Smooth muscle cell of trachea (primary cell): ENCODE measurements at places on chromosomes 2 and 18. TPM values are rescaled to one million over a fixed set of nuclear protein-coding genes. Genes with fewer than 3 reads are reported as not detected.

FSHR gene
- total RNA-seq = not detected in 2 replicates

INHA gene
- total RNA-seq = 0.29 and 0.33 TPM in 2 replicates

IL1A gene
- total RNA-seq = 0.15 and 0.33 TPM in 2 replicates

LYG2 gene
- total RNA-seq = not detected in 2 replicates

MC4R gene
- not detected in 2 replicates for total RNA-seq

PDCL3 gene
- 8.3 and 12.1 TPM in 2 replicates for total RNA-seq

CFC1 gene
- total RNA-seq = not detected in 2 replicates

LYPD6B gene
- not detected in 2 replicates for total RNA-seq
